Uterine smooth muscle cell (primary cell): ENCODE measurements at places on chromosomes 12 and 14. TPM values are rescaled to one million over a fixed set of nuclear protein-coding genes. Genes with fewer than 3 reads are reported as not detected.

The ETV6 gene
- 1.5 and 3.0 TPM in 2 replicates for total RNA-seq

The TAS2R9 gene
- total RNA-seq = 0.12 TPM in 1 of 2 replicates, not detected in the other

The HVCN1 gene
- total RNA-seq = 4.9 and 7.9 TPM in 2 replicates

The SIRT4 gene
- 0.66 and 2.4 TPM in 2 replicates for total RNA-seq

The OR4E2 gene
- total RNA-seq = 0.12 TPM in 1 of 2 replicates, not detected in the other

The ADCY6 gene
- total RNA-seq = 30.5 and 43.5 TPM in 2 replicates

The NXPH4 gene
- total RNA-seq = 1.7 and 4.0 TPM in 2 replicates

The REC8 gene
- total RNA-seq = 0.87 and 1.1 TPM in 2 replicates

The SERPINA6 gene
- total RNA-seq = not detected in 2 replicates

The SPSB2 gene
- total RNA-seq = 7.0 and 9.5 TPM in 2 replicates

The DPPA3 gene
- total RNA-seq = not detected in 2 replicates

The PTCSC3 gene
- total RNA-seq = not detected in 2 replicates

The ASPG gene
- total RNA-seq = under 0.01 TPM in 1 of 2 replicates, not detected in the other

The TAOK3 gene
- total RNA-seq = 60.6 and 63.5 TPM in 2 replicates

The CYP46A1 gene
- total RNA-seq = 0.11 and 0.37 TPM in 2 replicates

The PRB2 gene
- total RNA-seq = not detected in 2 replicates

The PTHLH gene
- 0.33 and 0.62 TPM in 2 replicates for total RNA-seq

The RNASE7 gene
- not detected in 2 replicates for total RNA-seq

The RPS6KA5 gene
- 2.6 and 3.2 TPM in 2 replicates for total RNA-seq

The DGLUCY gene
- 44.6 and 47.1 TPM in 2 replicates for total RNA-seq

The GYS2 gene
- total RNA-seq = not detected in 2 replicates

The SERPINA5 gene
- total RNA-seq = not detected in 2 replicates

The ANKRD33 gene
- 0.11 and 0.12 TPM in 2 replicates for total RNA-seq

The AQP6 gene
- 0.12 TPM in 1 of 2 replicates, not detected in the other for total RNA-seq

The CLEC1B gene
- not detected in 2 replicates for total RNA-seq

The AEBP2 gene
- 22.4 and 24.1 TPM in 2 replicates for total RNA-seq

The SMIM41 gene
- 0.11 and 0.37 TPM in 2 replicates for total RNA-seq

The PHETA1 gene
- 7.7 and 9.0 TPM in 2 replicates for total RNA-seq

The PRR4 gene
- 1.1 and 1.4 TPM in 2 replicates for total RNA-seq

The GDF3 gene
- total RNA-seq = not detected in 2 replicates

The DAO gene
- under 0.01 TPM in 1 of 2 replicates, not detected in the other for total RNA-seq

The TAS2R10 gene
- 0.44 and 0.50 TPM in 2 replicates for total RNA-seq

The POTEG gene
- not detected in 2 replicates for total RNA-seq

The RAB21 gene
- total RNA-seq = 23.9 and 45.7 TPM in 2 replicates

The GLIPR1L1 gene
- total RNA-seq = not detected in 2 replicates

The GRIP1 gene
- 1.3 and 3.5 TPM in 2 replicates for total RNA-seq

The TCL1B gene
- not detected in 2 replicates for total RNA-seq

The BDKRB2 gene
- total RNA-seq = 43.4 and 74.1 TPM in 2 replicates

The PLEKHA5 gene
- 27.6 TPM in 2 replicates for total RNA-seq

The ACOT6 gene
- 0.12 TPM in 1 of 2 replicates, not detected in the other for total RNA-seq

The MTRFR gene
- total RNA-seq = 12.9 and 16.1 TPM in 2 replicates

The CTSG gene
- total RNA-seq = not detected in 2 replicates

The GSC gene
- 0.22 TPM in 1 of 2 replicates, not detected in the other for total RNA-seq

The GSG1 gene
- 0.12 TPM in 1 of 2 replicates, not detected in the other for total RNA-seq

The CCDC197 gene
- total RNA-seq = not detected in 2 replicates

The KRT83 gene
- total RNA-seq = not detected in 2 replicates

The KRT72 gene
- not detected in 2 replicates for total RNA-seq

The P2RX2 gene
- total RNA-seq = not detected in 2 replicates

The CCDC196 gene
- not detected in 2 replicates for total RNA-seq

The TOMM20L gene
- total RNA-seq = not detected in 2 replicates

The CMKLR1 gene
- not detected in 2 replicates for total RNA-seq

The TMEM263 gene
- 93.0 and 117 TPM in 2 replicates for total RNA-seq

The GPR68 gene
- total RNA-seq = 1.2 and 1.9 TPM in 2 replicates
